ENCODE measurements at places on chromosomes 3 and 15.

DNA sequence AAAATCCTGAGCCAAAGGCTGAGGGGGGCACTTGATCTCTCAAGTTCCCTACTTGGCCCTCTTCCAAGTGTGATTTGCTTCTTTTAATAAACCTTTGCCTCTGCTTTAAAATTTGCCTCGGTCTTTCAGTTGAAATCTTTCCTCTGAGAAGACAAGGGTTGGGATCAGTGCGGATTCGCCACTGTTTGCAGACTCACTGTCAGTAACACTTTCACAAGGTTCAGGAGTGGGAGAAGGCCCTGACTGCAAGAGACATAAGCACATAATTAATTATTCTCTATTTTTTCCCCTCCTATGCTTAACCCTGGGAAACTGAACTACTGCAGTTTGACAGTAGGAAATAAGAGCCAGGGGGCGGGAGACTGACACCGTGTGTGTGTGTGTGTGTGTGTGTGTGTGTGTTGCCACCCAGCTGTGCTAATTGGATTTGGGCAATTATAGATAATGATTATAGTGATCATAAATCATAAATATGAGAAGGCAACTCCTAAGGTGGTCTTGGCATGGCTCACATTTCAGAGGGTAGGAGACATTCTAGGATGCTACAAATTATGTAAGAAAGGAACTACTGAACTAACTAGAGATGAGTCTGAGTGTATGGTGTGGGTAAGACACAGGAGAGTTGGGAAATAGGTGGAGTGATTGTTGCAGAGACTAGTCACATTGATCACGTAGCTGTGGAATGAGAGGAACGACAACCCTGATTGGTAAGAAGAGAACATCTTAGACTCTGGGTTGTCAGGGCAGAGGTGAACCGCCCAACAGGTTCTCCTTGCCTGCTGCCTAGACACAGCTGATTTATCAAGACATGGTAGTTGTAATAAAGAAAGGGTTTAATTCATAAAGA is 5.5 kb upstream of the ZNF662 start:
- no peak for DNase-seq

GRCh38 chr3:153848702-153849101 is 272.5 kb upstream of the ARHGEF26 start:
- no peak for DNase-seq

DNA sequence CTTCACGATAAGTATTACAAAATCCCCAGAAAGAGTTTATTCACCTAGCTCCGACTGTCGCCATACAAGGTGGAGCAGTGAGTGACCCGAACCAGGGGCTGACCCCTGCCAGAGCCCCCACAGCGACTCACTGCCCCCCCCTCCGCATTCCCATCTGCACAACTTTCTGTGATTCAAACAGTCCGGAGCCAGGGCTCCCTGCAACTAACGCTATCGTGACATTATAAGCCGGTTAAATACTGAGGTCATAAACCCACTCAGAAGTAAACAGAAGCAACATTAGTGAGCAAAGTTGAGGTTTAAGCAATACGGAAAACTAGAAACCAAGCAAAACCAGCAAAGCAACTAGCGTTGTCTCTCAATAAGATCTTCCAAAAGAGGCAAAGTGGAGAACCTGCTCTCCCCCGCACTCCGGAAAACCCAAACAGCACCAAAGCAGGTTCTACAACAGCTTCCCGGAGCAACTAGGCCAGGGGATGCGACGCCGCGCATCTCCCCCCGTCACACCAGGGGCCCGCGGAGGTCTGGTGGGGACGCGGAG is 642 bp downstream of the SCAP start:
- peak; percentile 9 for DNase-seq

DNA sequence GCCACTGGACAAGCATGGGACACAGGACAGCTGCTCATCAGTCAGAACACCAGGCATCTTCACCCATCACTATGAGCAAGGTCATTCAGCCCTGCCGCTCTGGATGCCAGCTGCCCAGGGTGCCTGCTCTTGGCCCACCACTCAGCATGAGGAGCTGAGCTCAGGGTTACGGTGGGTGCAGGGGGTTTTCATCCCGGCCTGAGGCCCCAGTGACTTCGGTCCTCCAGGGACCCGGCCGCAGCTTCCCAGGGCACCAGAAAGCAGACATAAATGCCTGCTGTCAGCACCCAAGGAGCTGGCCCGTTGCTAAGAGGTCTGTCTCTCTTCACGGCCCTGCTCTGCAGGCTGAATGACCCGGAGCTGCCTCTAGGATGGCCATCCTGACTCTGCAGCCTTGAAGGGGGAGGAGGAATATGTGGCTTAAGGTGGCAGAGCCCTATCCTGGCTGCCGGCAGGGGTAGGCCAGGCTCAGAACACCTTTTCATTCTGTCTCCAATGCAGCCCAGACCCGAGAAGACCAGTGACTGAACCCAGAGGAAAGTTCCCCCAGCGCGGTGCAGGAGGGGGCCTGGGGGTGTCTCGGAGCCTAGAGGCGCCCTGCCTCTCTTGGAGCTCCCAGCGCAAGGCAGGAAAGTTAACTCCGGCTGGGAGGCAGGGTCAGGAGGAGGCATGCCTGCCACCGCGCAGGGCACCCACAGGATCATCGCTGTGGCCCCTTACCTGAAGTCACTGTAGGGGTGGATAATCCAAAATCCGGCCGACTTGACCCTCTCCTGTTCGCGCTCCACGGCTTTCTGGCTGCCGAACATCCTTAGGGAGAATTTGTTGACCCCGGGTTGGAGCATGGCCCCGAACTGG is 1.8 kb downstream of the HCN4 start:
- no peak for DNase-seq

- DNase-seq, result no peak
These were observed 82.7 kb downstream of the IL1RAP start for GRCh38 chr3:190596349-190597285.

All from activated CD4-positive, alpha-beta T cell treated with anti-CD3 and anti-CD28 coated beads for 48 hours (primary cell).